ENCODE measurements at places on chromosomes 5 and 9. TPM values are rescaled to one million over a fixed set of nuclear protein-coding genes. Genes with fewer than 3 reads are reported as not detected.

GRCh38 chr9:136404801-136405136 is 4.8 kb upstream of the SNAPC4 start:
- no peak for DNase-seq
- peaks cover 10% of the 10 kb centered on the region for H3K36me3 ChIP-seq
- peak overlapping the region; percentile 55 for H3K4me3 ChIP-seq
- no peaks in the 10 kb centered on the region for H3K27me3 ChIP-seq

DNA sequence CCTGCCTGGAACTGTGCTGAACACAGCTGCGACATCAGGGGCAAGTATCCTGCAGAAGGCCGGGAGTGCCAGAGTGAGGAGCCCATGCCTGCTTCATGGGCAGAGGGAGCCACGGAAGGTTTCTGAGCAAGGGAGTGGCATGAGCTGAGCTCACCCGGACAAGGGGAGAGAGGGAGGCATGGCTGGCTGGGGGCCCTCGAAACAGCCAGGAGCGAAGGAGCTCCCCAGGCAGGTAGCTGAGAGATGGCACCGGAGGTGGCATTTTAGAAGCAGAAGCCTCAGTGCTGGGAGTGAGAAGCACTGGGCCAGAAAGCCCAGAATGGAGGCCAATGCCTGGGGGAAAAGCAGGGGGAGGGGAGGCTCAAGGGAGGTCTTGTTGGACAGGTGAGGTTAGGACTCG is 56.9 kb upstream of the SARDH start:
- H3K4me3 ChIP-seq: no peak overlapping the region
- DNase-seq: no peak
- no peaks in the 10 kb centered on the region for H3K27me3 ChIP-seq
- H3K4me1 ChIP-seq: peaks cover 2% of the 10 kb centered on the region
- H3K27ac ChIP-seq: no peak overlapping the region

- no peak overlapping the region for H3K27ac ChIP-seq
- H3K36me3 ChIP-seq: no peaks in the 10 kb centered on the region
- no peak for DNase-seq
- no peaks in the 10 kb centered on the region for H3K4me1 ChIP-seq
- H3K4me3 ChIP-seq: no peak overlapping the region
Measured at GRCh38 chr5:152293189-152293588, 111.9 kb downstream of the NMUR2 start.

GRCh38 chr9:37947977-37948376 is 44.0 kb upstream of the SLC25A51 start:
- no peak overlapping the region for H3K27ac ChIP-seq
- no peaks in the 10 kb centered on the region for H3K27me3 ChIP-seq
- no peak overlapping the region for H3K4me3 ChIP-seq
- H3K36me3 ChIP-seq: no peaks in the 10 kb centered on the region
- DNase-seq: no peak

GRCh38 chr5:127355337-127355736 is 64.7 kb downstream of the MEGF10 start:
- H3K27ac ChIP-seq: no peak overlapping the region
- no peaks in the 10 kb centered on the region for H3K36me3 ChIP-seq

DNA sequence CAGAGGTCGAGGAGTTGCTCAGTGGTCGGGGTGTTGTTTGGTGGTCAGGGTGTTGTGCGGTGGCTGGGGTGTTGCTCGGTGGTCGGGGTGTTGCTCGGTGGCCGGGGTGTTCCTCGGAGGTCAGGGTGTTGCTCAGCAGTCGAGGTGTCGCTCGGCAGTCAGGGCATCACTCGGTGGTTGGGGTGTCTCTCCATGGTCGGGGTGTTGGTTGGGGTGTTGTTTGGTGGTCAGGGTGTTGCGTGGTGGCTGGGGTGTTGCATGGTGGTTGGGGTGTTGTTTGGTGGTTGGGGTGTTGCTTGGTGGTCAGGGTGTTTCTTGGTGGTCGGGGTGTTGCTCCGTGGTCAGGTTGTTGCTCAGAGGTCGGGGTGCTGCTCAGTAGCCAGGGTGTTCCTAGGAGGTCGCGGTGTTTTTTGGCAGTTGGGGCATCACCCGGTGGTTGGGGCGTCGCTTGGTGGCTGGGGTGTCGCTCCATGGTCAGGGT is 11.0 kb upstream of the GPSM1 start:
- no peaks in the 10 kb centered on the region for H3K27me3 ChIP-seq
- H3K4me1 ChIP-seq: peaks cover 6% of the 10 kb centered on the region
- H3K36me3 ChIP-seq: no peaks in the 10 kb centered on the region
- no peak overlapping the region for H3K4me3 ChIP-seq

DNA sequence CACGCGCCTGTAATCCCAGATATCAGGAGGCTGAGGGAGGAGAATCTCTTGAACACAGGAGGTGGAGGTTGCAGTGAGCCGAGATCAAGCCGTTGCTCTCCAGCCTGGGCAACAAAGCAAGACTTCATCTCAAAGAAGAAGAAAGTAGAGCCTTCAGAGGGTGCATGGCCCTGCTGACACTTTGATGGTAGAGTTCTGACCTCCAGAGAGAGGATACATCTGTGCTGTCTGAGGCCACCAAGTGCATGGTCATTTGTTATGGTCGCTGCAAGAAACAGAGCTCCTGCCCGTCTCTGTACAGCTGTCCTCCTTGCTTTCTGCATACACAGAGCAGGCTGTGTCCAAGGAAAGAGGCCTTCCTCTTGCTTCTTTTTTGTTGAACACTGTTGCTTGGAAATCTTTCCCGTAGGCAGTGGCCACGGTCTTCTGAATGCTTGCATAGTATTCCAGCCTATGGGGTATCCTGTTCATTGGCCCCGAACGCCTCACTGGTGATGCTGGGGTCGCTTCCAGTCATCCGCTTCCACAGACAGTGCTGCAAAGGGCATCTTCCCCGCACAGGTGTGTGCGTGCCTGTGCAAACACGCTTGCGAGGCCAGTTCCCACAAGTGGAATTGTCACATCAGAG is 36.8 kb upstream of the UNC5A start:
- H3K27ac ChIP-seq: no peak overlapping the region
- H3K4me1 ChIP-seq: no peaks in the 10 kb centered on the region
- no peak overlapping the region for H3K4me3 ChIP-seq
- no peak for DNase-seq
- peaks cover 3% of the 10 kb centered on the region for H3K27me3 ChIP-seq

- H3K36me3 ChIP-seq: no peaks in the 10 kb centered on the region
- no peaks in the 10 kb centered on the region for H3K27me3 ChIP-seq
- no peak for DNase-seq
- no peak overlapping the region for H3K27ac ChIP-seq
- H3K4me3 ChIP-seq: no peak overlapping the region
- H3K4me1 ChIP-seq: no peaks in the 10 kb centered on the region
Measured at GRCh38 chr5:38681029-38681706, 124.7 kb upstream of the LIFR start.

DNA sequence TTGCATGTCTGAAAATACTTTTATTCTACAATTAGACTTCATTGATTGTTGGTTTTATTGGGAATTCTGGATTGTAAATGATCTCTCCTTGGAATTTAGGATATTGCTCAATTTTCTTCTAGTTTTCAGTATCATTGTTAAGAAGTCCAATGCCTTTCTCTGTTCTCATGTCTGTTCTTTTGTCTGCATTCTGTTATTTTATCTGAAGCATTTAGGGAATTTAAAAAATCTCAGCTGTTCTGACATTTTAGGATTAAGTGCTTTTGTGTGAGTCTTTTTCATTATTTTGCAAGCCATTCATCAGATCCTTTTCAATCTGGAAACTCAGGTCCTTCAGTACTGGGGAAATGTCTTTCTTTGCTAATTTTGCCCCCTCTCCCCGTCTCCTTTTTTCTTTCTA is 4.4 kb upstream of the FER start:
- no peak overlapping the region for H3K27ac ChIP-seq
- H3K4me3 ChIP-seq: no peak overlapping the region
- peaks cover 3% of the 10 kb centered on the region for H3K27me3 ChIP-seq

- no peak overlapping the region for H3K27ac ChIP-seq
- H3K4me3 ChIP-seq: no peak overlapping the region
- DNase-seq: no peak
- H3K4me1 ChIP-seq: no peaks in the 10 kb centered on the region
- H3K27me3 ChIP-seq: no peaks in the 10 kb centered on the region
Measured at GRCh38 chr9:13447843-13448422, 168.4 kb upstream of the MPDZ start.

DNA sequence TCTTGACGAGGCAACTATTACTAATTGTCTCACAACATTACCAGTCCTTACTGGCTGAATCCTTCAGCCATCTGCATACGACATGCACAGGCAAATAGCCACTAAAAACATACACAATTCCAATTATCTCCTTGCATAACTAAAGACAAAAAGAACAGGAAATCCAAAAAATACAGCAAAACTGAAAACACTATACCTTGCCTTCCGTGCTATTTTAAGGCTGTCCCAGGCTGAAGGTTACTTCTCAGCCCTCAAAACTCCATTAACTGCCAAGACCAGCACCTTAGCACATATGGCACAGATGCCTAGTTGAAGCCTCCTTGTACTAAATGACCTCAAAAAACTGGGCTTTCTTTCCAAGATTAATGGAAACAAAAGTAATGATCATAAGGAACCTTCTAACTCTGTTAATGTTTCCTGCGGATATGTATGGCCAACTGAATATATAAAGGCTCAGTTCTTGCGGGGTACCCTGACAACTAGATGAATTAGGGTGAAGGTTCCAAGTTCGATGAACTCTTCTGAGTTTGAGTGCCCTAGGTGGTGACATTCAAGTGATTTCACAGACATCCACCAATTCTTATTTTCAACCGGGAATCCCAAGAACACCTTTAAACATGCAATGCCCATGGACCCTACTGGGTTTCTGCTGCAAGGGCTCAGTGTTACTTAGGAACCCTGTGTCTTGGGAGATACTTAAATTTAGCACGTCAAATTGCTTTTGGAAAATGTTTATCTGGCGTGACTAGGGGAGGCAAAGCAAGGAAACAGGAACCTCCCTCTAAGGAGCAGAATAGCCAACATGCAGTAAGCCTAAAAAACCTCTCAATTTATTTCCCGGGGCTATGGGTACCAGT is 455.3 kb downstream of the RAB3C start:
- H3K36me3 ChIP-seq: no peaks in the 10 kb centered on the region
- H3K27ac ChIP-seq: peak overlapping the region; percentile 64
- H3K4me3 ChIP-seq: peak overlapping the region; percentile 92
- peak; percentile 24 for DNase-seq
- H3K27me3 ChIP-seq: peaks cover 13% of the 10 kb centered on the region
- peaks cover 28% of the 10 kb centered on the region for H3K4me1 ChIP-seq

- H3K4me3 ChIP-seq: no peak overlapping the region
- no peaks in the 10 kb centered on the region for H3K27me3 ChIP-seq
- H3K36me3 ChIP-seq: no peaks in the 10 kb centered on the region
- H3K27ac ChIP-seq: no peak overlapping the region
Measured at GRCh38 chr9:81669041-81669651, 20.2 kb downstream of the TLE1 start.

DNA sequence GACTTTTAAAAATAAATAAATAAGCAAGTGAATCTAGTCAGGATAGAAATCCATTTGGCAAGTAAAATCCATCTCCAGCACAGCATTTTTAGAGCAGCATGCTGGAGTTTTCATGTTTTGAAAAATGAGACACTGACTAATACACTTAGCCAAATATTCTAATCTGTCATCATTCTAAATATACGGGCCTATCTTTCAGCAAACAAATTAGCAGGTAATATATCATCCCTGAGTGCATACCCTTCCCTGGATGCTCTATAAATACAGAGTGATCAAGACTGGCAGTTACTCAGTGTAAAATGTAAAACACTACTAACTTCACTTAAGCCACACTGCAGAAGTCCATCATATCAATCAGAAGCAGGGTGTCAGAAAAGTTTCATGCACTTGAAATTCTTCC is 58.4 kb downstream of the MLLT3 start:
- peaks cover 32% of the 10 kb centered on the region for H3K4me1 ChIP-seq
- H3K4me3 ChIP-seq: no peak overlapping the region
- H3K27ac ChIP-seq: no peak overlapping the region
- DNase-seq: no peak

DNA sequence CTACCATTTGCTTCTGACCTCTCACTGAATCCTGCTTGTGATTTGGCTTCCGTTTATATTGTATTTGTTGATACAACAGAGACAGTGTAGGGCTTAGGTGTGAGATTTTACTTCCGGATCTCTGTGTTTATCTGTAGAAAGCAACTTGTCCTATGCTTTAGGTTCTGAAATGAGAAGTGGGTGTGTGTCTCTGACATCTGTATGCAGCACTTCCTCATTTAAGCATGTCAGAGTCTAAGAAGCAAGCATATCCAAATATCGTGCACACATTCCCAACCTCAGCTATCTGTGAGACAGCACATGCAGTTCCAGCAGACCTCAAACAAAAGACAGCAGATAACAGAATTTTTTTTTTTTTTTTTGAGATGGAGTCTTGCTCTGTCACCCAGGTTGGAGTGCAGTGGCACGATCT is 16.3 kb downstream of the KLF9 start:
- H3K4me1 ChIP-seq: peaks cover 60% of the 10 kb centered on the region
- H3K4me3 ChIP-seq: peak overlapping the region; percentile 52

IGFBPL1 gene
- polyA plus RNA-seq: not detected

NRARP gene
- not detected for polyA plus RNA-seq

PCDH12 gene
- 0.12 TPM for polyA plus RNA-seq

NPDC1 gene
- polyA plus RNA-seq: 6.2 TPM

CRB2 gene
- not detected for polyA plus RNA-seq

PIP5KL1 gene
- polyA plus RNA-seq: 0.81 TPM
